ENCODE measurements at places on chromosomes 1 and 21.

DNA sequence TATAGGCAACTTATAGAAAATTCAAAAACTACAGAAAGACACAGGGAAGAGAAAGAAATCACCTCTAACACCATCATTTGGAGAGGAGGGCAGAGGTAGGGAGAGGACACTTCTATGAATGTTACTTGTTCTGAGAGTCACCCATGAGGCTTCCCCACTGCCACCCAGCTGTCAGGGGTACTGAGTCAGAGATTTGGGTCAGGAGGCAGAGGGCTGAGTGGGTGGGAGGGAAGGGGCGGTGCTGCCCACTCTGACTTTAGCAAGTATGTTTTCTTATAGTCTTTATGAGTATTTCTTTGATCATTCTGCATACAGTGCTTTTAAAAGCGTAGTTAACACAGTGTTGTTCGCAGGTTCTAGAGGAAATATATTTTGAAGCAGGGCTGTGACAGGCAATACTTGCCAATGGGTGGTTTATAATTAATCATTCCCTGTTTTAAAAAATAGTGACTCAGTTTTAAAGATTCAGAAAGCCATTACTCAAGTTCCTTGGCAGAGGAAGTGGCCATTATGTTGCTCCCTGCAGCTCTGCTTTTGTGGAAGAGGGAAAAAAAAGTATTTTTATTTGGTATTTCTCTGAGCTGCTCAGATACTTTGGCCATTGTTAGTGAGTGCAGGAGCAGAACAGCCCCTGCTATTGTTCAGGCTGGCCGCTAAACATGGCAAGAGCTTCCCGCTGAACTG lies 18.3 kb downstream of the IL6R start:
- no peak for DNase-seq

DNA sequence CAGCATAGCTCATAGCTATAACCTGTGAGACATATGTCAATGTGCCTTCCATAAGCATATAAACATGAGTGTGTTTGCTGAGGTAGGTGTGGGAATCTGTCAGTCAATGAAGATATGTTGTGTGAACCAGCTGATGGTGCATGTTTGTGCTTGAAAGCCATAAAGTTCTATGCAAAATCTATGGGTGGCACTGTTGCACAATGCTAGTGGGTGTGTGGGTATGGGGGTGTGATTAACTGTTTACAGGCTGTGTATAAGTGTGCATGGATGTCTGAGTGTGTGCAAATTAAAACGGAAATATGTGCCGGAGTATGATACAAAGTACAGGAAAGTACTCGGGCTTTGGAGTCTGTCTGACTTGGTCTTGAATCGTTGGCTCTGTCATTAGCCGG lies 1.0 kb upstream of the ATP2B4 start:
- DNase-seq, result peak; percentile 47

DNA sequence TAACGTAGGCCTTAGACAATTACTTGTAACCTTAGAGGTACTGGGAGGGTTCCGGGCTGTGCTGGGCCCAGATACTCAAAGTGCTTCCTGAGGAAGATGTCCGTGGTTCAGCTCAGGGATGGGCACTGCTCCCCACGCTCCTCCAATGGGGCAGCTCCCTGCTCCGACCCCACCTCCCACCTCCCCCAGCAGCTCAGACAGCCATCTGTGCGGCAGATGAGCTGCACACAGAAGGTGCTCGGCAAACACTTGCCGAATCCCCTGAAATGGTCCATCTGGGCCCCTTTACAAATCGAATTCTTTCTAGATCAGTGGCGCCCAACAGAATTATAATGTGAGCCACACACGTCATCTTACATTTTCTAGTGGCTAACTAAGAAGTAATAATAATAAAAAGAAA lies 242.4 kb upstream of the RAB4A start:
- DNase-seq, result no peak

- DNase-seq, result no peak
Observed at GRCh38 chr21:29144736-29145353, 14.4 kb downstream of the MAP3K7CL start.

DNA sequence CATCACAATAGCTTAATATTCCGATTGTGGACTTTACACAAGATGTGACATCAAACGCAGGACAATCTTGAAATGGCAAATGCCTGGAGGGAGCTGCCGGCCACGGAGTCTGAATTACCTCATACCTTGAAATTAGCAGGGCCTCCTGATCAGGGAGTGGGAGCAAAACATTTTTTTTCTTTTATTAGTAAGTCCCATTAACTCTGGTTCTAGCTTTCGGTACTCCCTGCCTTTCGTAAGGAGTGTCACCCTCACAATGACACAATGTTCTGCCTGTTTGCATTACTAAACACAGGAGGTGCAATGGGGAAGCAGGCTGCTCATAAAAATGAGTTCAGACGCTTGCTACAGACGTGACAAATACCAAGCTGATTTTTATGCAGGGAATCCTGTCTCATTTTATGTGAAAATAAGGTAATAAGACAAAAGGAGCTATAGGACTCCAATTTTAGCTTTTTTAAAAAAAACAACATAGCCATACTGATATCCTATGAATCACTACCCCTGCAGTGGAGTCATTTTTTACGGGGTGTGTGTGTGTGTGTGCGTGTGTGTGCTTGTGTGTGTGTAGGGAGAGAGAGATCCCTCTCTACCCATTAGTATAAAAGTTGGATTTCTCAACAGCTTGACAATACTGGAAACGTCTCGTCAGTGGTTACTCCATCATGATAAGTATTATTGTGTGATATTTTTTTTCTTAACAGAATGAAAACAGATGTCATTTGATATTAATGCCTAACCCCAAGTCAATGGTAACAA lies 205.1 kb upstream of the RUNX1 start:
- DNase-seq, result no peak

DNA sequence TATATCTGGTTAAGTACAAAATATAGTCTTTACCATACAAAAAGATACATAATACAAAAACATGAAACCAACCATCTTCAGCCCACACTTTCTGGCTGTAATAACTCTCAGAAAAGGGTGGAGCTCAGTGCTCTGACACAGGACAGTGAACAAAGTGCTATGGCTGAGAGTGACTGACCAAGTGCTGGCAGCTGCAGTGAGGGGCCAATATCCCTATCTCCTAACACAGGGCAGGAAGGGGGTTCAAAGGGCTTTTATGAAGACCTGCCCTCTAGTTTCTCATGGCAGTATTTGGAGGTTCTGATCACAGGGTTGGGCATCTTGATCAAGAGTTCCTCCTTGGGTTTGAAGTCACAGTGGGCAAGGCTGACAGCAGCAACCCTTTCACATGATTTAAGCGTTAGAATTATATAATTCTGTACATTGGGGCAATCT lies 3.9 kb downstream of the TXNIP start:
- DNase-seq, result peak; percentile 24

- DNase-seq, result no peak
Observed at GRCh38 chr1:178868706-178869105, 2.2 kb downstream of the ANGPTL1 start.

DNA sequence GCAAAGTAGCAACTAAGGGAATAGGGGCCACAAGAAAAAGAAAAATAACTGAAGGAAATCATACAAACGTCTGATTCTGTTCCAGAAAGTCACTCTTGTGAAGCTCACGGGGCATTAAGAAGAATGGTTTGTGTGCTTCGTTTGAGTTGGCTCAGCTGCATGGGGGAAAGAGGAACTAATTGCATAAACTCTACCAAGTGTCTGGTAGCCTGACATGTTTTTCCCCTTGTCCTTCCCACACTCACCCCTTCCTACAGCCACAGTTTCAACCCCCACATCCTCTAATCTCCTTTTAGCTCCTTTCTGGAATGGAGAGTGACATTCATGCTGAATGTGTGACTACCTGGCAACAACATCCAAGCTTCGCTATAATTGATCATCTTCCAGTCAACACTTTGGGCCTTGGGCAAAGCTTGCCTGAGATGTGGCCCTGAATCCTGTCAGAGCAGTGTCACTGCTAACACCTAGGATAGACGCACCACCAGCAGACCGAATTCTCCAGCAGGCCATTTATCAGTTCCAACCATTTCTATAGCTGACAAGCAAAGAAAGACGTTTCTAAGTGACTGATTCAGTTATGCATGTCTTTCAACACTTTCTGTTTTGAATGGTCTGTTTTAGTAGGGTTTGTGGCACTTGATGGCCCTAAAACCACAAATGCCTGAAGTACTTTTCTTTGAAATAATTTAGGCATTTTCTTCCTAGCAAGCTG lies 439.6 kb downstream of the TTLL7 start:
- DNase-seq, result no peak

- no peak for DNase-seq
Observed at GRCh38 chr1:157116737-157117103, 17.1 kb upstream of the ETV3L start.

- no peak for DNase-seq
Observed at GRCh38 chr1:226128487-226129075, 58.0 kb downstream of the ACBD3 start.

DNA sequence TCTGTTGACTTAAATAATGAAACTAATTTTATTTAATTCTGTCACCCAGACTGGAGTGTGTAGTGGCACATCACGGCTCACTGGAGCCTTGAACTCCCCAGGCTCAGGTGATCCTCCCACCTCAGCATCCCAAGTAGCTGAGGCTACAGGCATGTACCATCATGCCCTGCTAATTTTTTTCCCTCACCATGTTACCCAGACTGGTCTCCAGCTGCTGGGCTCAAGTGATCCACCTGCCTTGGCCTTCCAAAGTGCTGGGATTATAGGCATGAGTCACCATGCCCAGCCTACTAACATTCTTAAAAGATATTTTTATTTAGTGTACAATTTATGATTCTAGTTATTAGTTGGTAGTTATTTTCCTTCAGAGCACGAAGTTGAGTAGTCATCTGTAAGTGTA lies 49.5 kb downstream of the NRDC start:
- no peak for DNase-seq

- DNase-seq, result peak; percentile 78
Observed at GRCh38 chr1:30757352-30758120, at the start of gene LAPTM5. Gene LAPTM5, minus strand, starts transcription at chr1:30757774. Its CDS starts 29 bp downstream, at chr1:30757745.

DNA sequence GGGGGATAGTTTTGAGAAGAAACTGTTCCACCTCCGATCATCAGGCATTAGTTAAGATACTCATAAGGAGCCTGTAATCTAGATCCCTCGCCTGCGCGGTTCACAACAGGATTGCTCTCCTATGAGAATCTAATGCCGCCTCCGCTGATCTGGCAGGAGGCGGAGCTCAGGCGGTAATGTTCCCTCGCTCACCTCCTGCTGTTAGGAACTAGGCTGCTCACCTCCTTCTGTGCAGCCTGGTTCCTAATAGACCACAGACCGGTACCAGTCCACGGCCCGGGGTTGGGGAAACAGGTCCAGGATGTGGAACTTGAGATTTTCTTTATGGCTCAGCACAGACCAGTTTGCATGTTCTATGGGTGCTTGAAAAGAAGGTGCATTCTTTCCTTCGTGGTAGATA lies 27.2 kb upstream of the FAM3B start:
- DNase-seq, result no peak

DNA sequence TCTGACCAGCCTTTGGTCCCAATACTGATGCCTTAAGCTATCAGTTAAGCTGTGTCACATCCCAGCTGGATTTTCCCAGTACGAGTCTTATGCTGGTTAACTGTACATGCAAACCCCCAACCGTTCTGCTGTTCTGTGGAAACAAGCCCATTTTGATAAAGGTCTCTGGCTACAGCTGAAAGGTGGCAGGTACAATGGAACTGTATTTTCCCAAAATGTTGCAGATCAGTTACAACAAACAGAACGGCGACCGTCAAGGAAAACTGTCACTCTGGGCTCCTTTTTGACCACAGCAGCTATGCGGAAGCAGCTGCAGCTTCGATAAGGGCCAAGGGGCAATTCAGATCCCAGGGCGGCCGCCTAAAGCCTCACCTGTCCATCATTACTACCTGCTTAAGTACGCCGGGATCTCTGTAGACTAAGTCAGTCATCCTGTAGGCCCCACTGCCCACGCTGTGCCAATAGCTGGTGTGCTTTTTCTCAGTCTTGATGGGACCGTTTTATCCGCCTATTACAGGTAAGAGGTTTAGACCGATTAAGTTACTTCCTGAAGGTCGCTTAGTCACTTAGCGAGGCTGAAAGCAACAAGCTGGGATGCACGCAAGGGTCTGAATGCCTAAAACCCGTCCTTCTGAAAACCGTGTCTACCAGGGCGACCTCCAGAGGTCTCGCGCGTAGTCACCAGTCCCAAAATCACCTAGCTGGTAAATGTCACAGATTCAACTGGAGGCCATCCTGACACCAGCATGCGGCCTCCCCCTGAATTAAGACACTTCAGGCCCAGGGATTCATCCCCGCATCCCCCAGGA lies 11.1 kb upstream of the RAB42 start:
- peak; percentile 54 for DNase-seq

DNA sequence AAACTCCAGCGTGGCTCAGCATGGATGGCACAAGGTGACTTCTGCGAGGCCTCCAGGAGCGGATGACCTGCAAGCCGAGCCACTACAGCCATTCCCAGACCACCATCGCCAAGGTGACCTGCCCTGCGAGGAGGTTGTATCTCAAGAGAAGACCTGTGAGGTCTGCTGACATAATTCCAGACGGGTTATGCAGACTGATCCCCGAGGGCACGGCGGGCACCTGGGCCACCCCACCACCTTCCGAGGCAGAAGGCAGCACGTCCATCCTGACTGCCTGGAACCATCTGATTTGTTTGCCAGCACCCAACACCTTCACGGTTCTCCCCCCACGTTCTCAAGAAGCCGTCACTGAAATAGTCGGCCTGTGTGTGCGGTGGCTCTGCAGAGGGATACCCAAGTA lies 56.8 kb upstream of the CNTN2 start:
- no peak for DNase-seq

GRCh38 chr1:53638360-53639035 lies 100.5 kb downstream of the GLIS1 start:
- DNase-seq, result no peak

- DNase-seq, result no peak
Observed at GRCh38 chr1:218640173-218640572, 295.0 kb downstream of the TGFB2 start.

GRCh38 chr1:116852367-116852766 lies 57.3 kb upstream of the PTGFRN start:
- DNase-seq, result no peak

GRCh38 chr1:26787706-26788514 lies at the start of gene PIGV:
Gene PIGV, plus strand, starts transcription at chr1:26787950. Its CDS starts 2,866 bp downstream, at chr1:26790816.
- DNase-seq, result peak; percentile 94

GRCh38 chr1:213560226-213560625 lies 427.5 kb upstream of the PROX1 start:
- DNase-seq, result no peak

DNA sequence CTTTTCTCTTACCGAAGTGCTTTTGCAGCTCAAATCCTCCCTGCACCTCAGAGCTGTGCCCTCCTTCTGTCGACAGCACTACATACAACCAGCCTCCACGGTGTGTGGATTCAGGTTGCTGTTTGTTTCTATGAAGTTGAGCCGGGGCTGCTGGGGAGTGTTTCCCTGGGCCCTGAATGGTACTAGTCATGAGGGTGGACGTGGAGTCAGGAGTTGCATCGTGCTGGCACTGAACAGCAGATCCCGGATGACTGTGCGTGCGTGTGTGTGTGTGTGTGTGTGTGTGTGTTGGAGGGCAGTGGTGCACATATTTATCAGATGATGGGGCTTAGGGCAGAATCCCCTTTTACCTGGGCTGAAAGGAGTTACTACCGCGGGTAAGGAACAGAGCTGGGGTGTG lies 47.0 kb downstream of the ACTL8 start:
- DNase-seq, result no peak

GRCh38 chr1:79737193-79737592 lies 730.7 kb upstream of the ADGRL4 start:
- no peak for DNase-seq

GRCh38 chr1:25161981-25162380 lies 70.3 kb downstream of the SYF2 start:
- no peak for DNase-seq

- peak; percentile 28 for DNase-seq
Observed at GRCh38 chr1:35539073-35539823, 18.0 kb downstream of the KIAA0319L start.

Data from CD4-positive, alpha-beta T cell (primary cell).